ENCODE measurements at places on chromosomes 7 and 10.

GRCh38 chr10:27355918-27356573 lies 115.4 kb upstream of the ACBD5 start:
- no peak for DNase-seq

DNA sequence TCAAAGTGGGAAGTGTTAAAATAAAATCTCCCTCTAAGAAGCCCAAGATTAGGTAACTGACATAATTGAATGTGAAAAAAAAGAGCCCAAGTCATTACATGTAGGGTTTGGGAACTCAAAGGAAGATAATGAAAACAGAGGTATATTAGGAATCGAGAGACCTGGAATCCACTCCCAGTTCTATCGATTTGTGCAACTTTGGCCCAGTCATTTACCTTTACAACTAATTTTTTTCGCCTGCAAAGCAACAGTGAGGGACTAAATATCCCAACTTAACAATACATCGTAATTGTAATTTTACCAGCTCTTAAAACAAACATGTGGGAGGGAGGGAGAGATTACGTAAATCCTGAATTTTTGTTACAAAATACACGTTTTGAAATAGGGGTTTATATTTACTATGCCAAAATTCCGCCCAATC lies 1.4 kb downstream of the MINDY3 start:
- no peak for DNase-seq

- DNase-seq: no peak
These were observed 201.6 kb downstream of the LRRTM3 start for GRCh38 chr10:67127441-67127840.

GRCh38 chr10:48520594-48520993 lies 84.3 kb downstream of the ARHGAP22 start:
- DNase-seq: no peak

GRCh38 chr10:3747248-3747960 lies 37.6 kb downstream of the KLF6 start:
- DNase-seq: no peak

DNA sequence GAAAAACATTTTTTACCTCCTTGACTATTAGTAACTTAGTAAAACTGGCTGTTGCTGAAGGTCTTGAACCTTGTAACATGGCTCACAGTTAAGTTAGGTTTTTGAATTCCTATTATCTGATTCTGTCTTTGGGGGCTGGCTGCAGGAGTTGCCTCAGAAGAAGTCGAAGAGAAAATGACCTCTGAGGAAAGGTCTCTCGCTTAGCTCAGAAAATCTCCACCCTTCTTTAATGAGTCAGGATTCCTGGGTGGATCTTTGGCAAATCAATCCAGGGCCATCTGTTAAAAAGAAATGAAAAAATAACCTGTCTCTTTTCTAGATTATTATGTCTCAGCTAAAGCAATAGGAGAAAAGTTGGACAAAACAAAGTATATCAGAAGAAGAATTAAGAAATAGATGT lies 267.8 kb upstream of the SEMA3C start:
- no peak for DNase-seq

GRCh38 chr7:151416112-151416940 lies 6.5 kb upstream of the WDR86 start:
- no peak for DNase-seq
